ENCODE measurements at places on chromosomes 1 and 21.

GRCh38 chr1:58783090-58783992 lies 506 bp downstream of the JUN start:
- no peak for DNase-seq

DNA sequence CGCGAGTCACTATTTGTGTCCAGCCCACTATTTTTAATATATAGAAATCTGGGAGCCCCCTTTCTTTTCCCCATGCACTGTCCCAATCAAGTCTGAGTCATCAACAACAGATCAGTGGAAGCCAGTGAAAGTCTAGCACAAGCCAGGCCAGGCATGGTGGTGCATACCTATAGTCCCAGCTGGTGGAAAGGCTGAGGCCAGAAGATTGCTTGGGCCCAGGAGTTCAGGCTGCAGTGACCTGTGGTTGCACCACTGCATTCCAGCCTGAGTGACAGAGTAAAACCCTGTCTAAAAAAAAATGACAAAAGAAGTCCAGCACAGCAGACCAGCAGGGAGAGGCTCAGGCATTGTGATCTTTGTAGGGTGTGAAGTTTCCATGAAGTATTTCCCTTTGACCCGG lies 9.0 kb upstream of the RPL5 start:
- no peak for DNase-seq

GRCh38 chr1:93827633-93828366 lies 51.2 kb downstream of the DNTTIP2 start:
- no peak for DNase-seq

DNA sequence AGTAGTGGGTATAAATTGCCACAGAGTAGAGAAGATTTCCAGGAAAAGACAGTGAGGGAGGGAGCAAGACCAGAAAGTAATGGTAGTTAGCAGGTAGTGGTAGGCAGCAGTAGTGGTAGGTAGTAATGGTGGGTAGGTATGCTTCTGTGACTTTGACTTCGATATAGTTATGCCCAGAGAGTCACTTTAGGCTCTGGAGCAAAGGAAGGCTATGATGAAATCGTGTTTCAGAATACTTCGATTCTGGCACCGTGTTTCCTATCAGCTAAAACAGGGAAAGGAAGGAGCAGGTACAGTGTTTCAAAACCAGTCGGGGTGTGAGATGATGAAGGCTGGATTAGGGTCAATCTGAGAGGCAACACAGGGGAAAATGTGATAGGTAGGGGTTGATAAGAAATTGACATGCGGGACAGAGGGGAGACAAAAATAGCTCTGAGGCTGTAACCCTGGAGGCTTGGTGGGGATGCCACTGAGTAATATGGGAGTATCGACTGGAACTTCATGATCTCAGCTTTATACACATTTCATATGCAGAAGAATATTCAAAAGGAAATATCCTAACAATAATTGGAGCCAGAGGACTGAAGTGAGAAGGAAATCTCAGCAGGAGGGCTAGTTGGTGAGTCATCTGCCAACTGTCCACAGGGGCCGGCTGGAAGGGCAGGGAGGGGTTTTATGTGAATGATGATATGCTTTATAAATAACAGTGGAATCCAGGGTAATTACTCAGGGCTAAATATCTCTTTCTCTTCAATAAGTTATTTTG lies 25.2 kb upstream of the TRIM45 start:
- DNase-seq, result no peak

DNA sequence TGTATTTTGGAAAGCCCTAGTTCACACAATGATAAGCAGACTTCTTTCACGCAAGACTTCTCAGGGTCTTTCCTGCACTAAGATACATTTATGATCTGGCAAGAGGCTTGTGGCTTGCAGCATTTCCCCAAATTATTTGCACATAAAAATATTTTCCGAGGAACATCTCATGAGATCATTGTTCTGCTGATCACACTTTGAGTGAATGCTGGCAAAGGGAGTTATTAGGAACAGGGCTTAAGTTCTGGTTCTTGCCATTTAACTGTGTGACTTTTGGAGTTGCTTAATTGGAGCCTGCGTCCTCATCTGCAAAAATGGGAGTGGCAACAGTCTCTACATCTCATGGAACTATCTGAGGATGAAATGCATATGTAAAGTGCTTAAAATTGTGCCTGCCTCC lies 50.2 kb downstream of the GADD45A start:
- DNase-seq, result no peak

DNA sequence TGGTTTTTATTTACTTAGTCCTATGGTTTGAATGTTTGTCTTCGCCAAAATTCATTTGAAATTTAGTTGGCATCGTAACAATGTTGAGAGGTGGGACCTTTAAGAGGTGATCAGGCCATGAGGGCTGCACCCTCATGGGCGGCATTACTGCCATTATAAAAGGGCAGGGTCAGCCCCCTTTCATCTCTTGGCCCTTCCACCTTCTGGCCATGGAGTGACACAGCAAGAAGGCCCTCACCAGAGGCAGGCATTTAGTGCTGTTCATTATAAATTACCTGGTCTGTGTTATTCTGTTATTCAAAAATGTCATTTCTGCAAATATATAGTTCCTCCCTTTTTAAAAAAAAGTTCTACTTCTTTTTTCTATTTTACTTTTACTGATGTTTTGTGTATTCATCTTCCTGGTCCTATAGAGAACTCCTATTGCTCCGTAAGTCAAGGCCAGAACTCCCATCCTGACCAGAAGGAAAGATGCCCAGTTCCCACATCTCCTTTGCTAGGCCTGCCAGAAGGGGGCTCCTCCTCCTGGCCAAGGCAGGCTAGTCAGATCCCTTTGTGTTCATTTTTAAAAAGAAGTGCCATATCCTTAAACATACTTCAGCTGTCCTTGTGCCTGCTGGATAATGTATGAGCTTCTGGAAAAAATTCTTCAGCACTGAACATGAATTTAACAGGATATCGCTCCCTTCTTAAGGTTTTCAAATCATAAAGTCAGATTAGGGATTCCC lies 10.0 kb upstream of the LBR start:
- no peak for DNase-seq

- no peak for DNase-seq
These were observed 375.5 kb downstream of the PCP4 start for GRCh38 chr21:40242586-40243265.

DNA sequence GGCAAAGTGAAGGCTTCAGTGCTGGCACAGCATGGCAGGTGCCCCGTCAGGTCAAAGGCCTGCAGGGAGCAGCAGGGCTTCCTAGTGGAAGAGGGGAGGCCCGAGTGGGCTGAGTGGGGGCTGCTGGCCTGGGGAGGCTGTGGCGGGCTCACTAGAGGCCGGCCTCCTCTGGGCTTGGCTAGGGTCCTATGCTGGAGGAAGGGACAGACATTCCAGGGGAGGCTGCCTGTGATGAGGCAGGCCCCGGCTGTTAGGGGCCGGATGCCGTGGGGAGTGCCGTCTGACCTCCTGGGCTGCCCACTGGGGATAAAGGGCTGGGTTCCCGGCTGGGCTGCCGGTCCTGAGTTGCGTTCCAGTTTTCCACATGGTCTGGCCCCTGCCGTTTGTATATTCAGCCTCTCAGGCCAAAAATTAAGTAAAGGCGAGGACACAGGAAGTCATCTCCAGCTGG lies 21.1 kb downstream of the PRXL2B start:
- no peak for DNase-seq

GRCh38 chr1:4755864-4756504 lies 101.6 kb downstream of the AJAP1 start:
- no peak for DNase-seq

DNA sequence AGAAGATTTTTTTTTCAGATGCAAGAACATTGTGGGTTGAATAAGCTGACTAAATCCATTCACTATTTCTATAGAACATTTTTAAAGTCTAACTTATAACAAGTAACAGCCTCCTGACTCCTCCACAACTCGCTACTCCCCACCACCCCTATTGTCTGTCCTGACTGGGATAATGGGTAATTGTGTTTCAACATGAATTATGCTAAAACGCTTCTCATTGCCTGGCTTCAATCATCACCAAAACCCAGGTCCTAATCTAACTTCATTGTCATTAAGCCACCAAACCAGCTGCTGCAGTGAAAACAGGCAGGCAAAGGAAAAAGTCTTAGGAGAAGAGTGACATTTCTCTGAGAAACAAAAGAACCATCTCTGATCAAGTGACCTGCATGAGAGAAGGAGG lies 30.0 kb downstream of the TNR start:
- no peak for DNase-seq
